Left forelimb (tissue), 1 donor: ENCODE measurements at places on chromosomes 3 and 15.
A peak's percentile ranks its signal among the peaks of the same experiment; 100 is the strongest.

DNA sequence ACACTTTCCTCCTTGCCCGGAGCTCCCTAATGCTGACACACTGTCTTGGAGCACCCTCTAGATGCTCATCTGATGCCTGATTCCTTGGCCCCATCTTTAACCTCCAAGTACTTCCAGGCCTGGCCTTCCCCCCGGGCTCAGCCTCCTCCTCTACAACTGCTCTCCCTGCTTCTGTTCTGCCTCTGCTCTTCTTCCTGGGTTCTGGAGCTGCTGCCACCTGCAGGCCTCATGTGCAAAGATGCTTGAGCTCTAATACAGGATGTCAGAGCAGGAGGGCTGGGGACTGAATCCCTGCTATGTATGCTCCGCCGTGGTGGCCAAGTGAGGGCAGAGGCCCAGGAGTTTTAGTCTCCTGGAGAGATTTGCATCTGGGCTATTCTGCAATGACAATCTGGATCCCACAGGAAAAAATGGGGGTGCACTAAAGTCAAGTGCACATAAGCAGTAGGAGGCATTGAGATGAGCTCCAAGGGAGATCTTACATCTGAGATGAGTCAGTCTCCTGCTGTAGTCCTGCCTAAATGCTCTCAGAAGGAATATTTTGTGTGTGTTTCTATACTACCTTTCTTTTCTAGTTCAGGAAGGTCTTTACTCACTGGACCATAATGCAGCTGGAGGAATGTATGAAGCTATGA is 296.3 kb downstream of the UACA start:
- DNase-seq = no peak

GRCh38 chr3:105958237-105959000 is 89.6 kb upstream of the CBLB start:
- no peak for DNase-seq

DNA sequence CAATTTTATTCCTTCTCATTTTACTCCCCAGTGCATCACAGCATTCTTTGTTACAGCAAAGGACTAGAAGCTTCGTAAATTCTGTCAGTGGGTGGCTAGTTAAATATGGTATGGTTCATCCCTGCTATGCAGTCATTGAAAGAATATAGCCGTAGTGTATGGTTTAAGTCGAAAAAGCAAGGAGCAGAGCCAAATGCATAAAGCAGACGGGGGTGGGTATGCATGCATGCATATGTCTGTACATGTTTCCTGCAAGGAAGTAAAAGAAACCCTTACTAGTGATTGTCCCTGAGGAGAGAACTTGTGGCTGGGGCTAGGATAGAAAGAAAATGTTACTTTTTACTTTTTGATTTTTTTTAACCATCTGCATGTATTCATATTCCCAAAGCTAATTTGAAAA is 19.9 kb downstream of the RBP2 start:
- DNase-seq = no peak

DNA sequence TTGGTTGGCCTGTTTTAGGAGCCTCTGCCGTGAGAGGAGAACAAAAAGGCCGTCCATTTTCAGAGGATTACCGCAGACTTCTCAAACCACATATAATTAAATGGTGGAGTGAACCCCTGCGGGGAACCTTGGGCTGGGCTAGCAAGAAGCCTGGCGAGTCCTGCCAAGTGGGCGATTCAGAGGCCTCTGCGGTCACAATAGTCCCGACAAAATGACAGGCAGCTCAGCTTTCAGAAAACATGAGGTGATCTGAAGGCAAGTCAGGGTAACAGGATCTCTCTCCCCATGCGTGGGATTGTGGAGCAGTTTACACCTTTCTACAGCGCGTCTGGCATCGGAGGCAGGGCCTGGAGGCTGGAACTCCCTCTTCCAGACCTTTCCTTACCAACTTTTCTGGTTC is 134.8 kb downstream of the ASB7 start:
- peak; percentile 50 for DNase-seq

DNA sequence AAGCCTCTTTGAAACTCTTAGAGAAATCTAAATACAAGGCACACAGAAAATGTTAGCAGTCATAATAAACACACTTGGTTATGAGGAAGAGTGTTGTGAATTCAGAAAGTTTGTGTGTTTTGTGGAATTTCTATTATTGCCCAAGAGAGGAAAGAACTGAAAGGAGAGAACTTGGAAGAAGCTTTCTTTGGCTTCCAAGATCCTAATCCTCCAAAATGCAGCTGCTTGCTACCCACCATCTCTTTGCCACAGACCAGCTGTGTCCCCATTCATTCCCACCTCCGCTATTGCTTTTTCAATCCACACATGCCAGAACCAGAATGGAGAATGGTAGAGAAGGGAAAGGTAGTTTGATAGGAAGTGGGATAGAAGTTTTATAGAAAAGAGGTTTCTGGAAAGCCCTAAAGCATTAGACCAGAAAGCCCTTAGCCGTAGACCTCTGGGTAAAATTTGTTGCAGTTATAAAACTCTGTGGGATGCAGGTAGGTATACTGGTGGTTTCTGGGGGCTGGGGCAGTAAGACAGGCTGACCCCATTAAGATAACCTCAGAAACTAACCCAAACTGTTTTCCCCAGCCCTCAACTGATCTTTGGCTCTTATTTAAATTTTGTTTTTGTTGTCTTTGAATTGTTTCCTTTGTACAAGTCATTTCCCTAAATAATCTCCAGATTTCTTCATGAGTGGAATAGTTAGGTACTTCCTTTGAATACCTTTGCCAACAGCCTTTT is 108.5 kb downstream of the FILIP1L start:
- no peak for DNase-seq

GRCh38 chr15:88656760-88657221 is 18.0 kb downstream of the ISG20 start:
- no peak for DNase-seq

GRCh38 chr3:69204315-69204957 is 82.0 kb upstream of the LMOD3 start:
- DNase-seq = no peak

- DNase-seq = no peak
Observed at GRCh38 chr3:125281381-125281780, 68.8 kb upstream of the SLC12A8 start.
